ENCODE measurements at places on chromosomes 11 and 22. TPM values are rescaled to one million over a fixed set of nuclear protein-coding genes. Genes with fewer than 3 reads are reported as not detected.

GRCh38 chr22:22840780-22841179 is 46.8 kb upstream of the IGLL5 start:
- H3K4me1 ChIP-seq = no peaks in the 10 kb centered on the region
- DNase-seq = no peak
- no peaks in the 10 kb centered on the region for H3K36me3 ChIP-seq
- H3K27ac ChIP-seq = no peak overlapping the region
- H3K27me3 ChIP-seq = peaks cover 20% of the 10 kb centered on the region

- H3K36me3 ChIP-seq = no peaks in the 10 kb centered on the region
- H3K27me3 ChIP-seq = no peaks in the 10 kb centered on the region
- no peak overlapping the region for H3K4me3 ChIP-seq
- H3K27ac ChIP-seq = no peak overlapping the region
- H3K4me1 ChIP-seq = no peaks in the 10 kb centered on the region
- no peak for DNase-seq
Measured at GRCh38 chr22:48567213-48567975, 1260.3 kb downstream of the BRD1 start.

- no peaks in the 10 kb centered on the region for H3K36me3 ChIP-seq
- H3K27me3 ChIP-seq = no peaks in the 10 kb centered on the region
- no peak overlapping the region for H3K27ac ChIP-seq
- H3K4me1 ChIP-seq = no peaks in the 10 kb centered on the region
- no peak overlapping the region for H3K4me3 ChIP-seq
- no peak for DNase-seq
Measured at GRCh38 chr22:23212061-23213021, 32.0 kb downstream of the BCR start.

DNA sequence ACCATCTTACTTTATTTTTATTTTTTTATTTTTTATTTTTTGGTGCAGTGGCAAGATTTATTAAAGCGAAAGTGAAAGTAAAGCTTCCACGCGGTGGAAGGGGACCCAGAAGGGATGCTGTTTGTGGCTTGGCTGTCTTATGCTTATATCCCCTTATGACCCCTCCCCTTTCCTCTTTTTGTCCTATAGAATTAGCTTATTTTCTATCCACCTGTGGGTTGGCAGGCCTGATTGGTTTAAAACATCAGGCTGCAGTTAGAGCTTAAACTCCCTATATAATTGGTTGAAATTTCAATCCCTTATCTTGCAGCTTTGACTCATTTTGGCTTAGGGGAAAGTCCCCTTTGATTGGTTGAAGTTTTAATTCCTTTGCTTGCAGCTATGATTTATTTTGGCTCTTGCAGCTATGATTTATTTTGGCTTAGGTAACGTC is 50.5 kb downstream of the NNMT start:
- DNase-seq = no peak
- H3K4me1 ChIP-seq = peaks cover 2% of the 10 kb centered on the region
- H3K4me3 ChIP-seq = no peak overlapping the region
- H3K36me3 ChIP-seq = no peaks in the 10 kb centered on the region

GRCh38 chr11:122398851-122399250 is 256.7 kb upstream of the UBASH3B start:
- H3K4me1 ChIP-seq = no peaks in the 10 kb centered on the region
- no peak for DNase-seq
- no peak overlapping the region for H3K27ac ChIP-seq

GRCh38 chr11:91158891-91159537 is 936.2 kb upstream of the CHORDC1 start:
- H3K27ac ChIP-seq = no peak overlapping the region
- DNase-seq = no peak
- H3K27me3 ChIP-seq = no peaks in the 10 kb centered on the region
- H3K36me3 ChIP-seq = no peaks in the 10 kb centered on the region
- no peaks in the 10 kb centered on the region for H3K4me1 ChIP-seq
- H3K4me3 ChIP-seq = no peak overlapping the region

- H3K27ac ChIP-seq = no peak overlapping the region
- H3K27me3 ChIP-seq = no peaks in the 10 kb centered on the region
- no peak overlapping the region for H3K4me3 ChIP-seq
- H3K36me3 ChIP-seq = peaks cover 7% of the 10 kb centered on the region
- peaks cover 2% of the 10 kb centered on the region for H3K4me1 ChIP-seq
Measured at GRCh38 chr22:43829904-43830851, 18.1 kb upstream of the EFCAB6 start.

DNA sequence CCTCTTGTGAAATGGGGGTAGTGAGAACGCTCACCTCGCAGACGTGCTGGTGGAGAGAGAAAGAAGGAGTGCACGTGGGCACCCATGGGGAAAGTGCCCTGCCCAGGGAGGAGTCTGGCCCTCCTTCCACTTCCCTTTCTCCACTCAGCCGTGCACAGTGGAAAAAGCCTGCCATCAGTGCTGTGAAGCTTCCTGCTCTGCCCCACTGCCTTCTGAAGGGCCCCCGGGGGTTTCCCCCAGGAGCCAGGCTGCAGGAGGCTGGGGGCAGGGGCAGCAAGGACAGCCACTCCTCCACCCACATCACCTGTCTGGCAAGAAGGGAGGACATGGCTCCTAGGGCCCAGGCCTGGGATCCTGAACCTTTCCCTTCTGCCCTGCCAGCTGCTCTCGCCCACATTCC is 7.6 kb downstream of the TP53I11 start:
- peaks cover 53% of the 10 kb centered on the region for H3K4me1 ChIP-seq
- peaks cover 13% of the 10 kb centered on the region for H3K36me3 ChIP-seq
- H3K4me3 ChIP-seq = no peak overlapping the region
- H3K27me3 ChIP-seq = no peaks in the 10 kb centered on the region
- no peak for DNase-seq
- H3K27ac ChIP-seq = 0 out of 2 replicates have a peak overlapping the region, but pooled peaks have one; percentile 9

Gene INPP5J
- total RNA-seq = 6.4 TPM

DNA sequence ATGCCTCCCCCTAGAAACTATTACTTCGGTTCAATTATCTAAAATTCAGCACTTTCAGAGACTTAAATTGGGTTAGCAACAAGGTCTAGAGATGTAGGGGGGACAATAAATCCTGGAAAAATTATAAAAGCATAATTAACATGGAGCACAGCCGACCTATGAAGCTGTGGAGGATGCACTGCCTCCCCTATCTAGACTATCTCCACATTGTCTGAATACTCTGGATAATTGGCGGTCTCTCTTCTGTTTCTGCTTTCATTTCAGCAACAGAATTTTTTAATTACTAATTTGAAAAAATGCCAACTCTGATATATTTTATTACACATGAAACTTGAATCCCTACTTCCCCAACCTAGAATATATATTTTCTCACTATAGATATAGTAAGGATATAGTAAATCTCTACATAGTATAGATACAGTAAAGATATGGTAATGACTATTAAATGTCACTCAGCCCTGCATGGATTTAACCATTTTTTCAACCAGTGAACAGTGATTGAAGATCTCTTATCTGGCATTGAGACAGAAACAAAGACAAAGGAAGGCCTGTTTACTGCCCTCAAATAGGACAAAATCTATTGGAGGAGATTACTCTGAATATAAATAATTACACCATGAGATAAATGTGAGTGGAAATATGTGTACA is 157.6 kb downstream of the BLID start:
- H3K27me3 ChIP-seq = no peaks in the 10 kb centered on the region
- no peak overlapping the region for H3K27ac ChIP-seq
- H3K4me3 ChIP-seq = no peak overlapping the region
- H3K4me1 ChIP-seq = no peaks in the 10 kb centered on the region

Gene MPZL2
- total RNA-seq = 2.4 TPM

- H3K27ac ChIP-seq = no peak overlapping the region
- no peaks in the 10 kb centered on the region for H3K36me3 ChIP-seq
- H3K4me3 ChIP-seq = no peak overlapping the region
- no peaks in the 10 kb centered on the region for H3K27me3 ChIP-seq
- DNase-seq = peak; percentile 27
- H3K4me1 ChIP-seq = peaks cover 3% of the 10 kb centered on the region
Measured at GRCh38 chr11:45336136-45336535, 50.0 kb upstream of the SYT13 start.

Gene SLC35F2
- 29.7 TPM for total RNA-seq

- no peaks in the 10 kb centered on the region for H3K27me3 ChIP-seq
- no peaks in the 10 kb centered on the region for H3K4me1 ChIP-seq
- H3K36me3 ChIP-seq = no peaks in the 10 kb centered on the region
- H3K27ac ChIP-seq = no peak overlapping the region
- no peak overlapping the region for H3K4me3 ChIP-seq
Measured at GRCh38 chr11:112381578-112381977, 120.9 kb upstream of the PLET1 start.

GRCh38 chr22:24514241-24515026 is 19.3 kb downstream of the UPB1 start:
- no peak for DNase-seq
- H3K4me3 ChIP-seq = no peak overlapping the region
- H3K27me3 ChIP-seq = no peaks in the 10 kb centered on the region

Gene SLC7A4
- 0.27 TPM for total RNA-seq
